ENCODE measurements at places on chromosomes 7 and 10.

DNA sequence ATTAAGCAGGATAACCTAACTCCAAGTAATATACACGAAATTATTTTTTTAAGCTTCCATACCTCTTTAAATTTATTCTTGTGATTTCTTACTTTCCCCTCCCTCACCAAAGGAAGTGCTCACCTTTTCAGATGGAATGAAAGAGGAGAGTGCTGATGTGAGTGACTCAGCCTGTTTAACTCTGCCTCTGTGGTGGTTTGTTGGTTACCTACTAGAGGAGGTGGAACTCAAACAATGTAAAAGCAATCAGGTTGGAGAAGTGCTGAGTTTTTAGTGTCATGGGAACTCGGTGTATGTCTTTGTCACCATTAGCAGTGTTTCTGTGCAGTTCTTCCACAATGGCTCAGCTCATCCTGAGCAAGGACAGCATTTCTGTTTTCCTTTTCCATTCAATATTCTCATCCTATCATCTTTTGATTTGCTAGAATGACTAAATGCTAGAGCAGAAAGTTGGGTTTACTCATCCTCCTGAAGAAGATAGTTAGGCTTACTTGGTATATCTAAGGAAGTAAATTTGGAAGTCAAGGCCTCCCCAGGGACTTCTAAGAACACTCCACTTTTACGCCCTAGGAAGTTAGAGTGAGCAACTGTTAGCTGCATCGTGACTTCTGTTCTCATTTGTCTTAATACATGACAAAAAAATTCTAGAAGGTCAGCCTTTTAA is 6.0 kb downstream of the ADD3 start:
- no peak for DNase-seq

DNA sequence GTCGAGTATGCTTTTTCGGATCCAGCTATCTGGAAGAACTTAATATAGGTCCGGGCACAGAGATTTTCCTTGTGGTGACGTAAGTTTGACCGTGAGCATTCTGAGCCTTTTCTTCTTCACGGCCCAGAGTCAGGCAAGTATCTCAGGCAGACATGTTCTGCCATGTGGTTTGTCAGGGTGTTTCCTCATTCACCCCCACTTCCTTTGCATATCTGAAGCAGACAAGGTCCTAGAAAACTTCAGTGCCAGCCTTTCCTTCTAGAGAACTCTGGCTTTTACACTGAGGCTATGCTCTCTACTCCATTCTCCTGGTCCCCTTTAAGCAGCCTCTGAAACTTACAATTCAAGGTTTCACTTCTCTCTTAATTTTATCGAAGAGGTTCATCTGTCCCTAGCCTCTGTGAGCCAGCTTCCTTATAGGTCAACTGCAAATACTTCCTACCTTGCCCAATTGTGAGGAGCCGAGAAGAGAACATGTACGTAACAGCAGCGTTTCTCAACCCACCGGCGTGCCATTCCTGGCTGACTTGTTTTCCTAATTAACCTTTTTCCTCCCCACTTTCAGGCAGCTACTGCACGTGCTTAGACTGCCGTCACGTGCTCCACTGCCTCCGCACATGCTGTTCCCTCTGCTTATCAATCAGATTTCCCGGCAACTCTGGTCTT is 47.3 kb downstream of the CDCA7L start:
- peak; percentile 34 for DNase-seq

GRCh38 chr7:139648391-139648861 is 124.9 kb downstream of the CLEC2L start:
- no peak for DNase-seq

- no peak for DNase-seq
Measured at GRCh38 chr10:127203067-127203466, 6.7 kb upstream of the INSYN2A start.

- DNase-seq = no peak
Measured at GRCh38 chr10:69838853-69839252, 37.1 kb downstream of the COL13A1 start.

DNA sequence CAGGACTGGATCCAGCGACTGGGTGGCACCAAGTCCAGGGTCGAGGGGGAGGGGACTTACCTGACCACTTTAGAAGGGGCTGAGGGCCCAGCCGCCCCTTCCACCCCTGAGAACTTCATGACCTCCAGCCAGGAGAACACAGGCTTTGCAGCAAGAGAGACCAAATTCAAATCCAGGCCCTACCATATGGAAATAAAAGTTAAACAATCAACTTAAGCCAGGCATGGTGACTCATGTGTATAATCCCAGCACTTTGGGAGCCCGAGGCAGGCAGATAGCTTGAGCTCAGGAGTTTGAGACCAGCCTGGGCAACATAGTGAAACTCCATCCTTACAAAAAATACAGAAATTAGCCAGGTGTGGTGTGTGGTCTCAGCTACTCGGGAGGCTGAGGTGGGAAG is 61.9 kb downstream of the COL13A1 start:
- DNase-seq = no peak

GRCh38 chr7:135755351-135755753 is 6.7 kb upstream of the FAM180A start:
- no peak for DNase-seq

- no peak for DNase-seq
Measured at GRCh38 chr7:158020706-158021095, 566.9 kb downstream of the PTPRN2 start.

DNA sequence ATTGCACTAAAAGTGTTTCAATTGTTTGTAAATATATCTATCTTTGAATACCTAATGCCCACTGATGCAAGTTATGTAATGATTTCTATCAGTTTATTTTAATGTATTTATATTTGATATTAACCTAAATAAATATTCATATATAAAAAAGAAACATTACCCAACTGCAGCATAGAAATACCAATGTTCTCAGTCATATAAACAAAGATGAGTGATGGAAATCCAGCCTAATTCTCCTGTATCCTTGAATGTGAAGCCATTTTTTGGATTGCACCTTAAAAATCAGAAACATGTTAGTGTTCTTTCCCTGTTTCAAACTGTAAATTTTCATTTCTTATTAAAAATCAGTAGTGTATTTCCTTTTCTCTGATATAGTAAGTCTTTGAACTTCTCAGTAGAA is 305.8 kb upstream of the GNAI1 start:
- DNase-seq = no peak

DNA sequence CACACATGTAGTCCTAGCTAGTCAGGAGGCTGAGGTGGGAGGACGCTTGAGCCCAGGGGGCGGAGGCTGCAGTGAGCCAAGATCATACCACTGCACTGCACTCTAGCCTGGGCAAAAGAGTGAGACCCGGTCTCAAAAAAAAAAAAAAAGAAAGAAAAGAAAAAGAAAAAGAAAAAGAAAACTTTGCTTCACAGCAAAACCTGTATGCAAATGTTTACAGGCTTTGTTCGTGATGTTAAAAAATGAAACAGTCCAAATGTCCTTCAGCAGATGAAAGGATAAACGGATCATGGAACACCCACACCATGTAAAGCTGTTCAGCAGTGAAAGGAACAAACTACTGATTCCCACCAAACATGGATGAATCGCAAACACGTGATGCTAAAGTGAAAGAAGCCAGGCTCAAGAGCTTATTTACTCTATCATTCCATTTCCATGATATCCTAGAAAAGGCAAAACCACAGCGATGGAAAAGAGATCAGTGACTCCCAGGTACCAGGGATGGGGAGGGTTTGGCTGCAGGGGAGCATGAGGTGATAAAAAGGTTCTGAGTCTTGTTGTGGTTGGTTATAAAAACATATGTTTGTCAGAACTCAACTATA is 15.1 kb downstream of the LRRC20 start:
- DNase-seq = no peak

DNA sequence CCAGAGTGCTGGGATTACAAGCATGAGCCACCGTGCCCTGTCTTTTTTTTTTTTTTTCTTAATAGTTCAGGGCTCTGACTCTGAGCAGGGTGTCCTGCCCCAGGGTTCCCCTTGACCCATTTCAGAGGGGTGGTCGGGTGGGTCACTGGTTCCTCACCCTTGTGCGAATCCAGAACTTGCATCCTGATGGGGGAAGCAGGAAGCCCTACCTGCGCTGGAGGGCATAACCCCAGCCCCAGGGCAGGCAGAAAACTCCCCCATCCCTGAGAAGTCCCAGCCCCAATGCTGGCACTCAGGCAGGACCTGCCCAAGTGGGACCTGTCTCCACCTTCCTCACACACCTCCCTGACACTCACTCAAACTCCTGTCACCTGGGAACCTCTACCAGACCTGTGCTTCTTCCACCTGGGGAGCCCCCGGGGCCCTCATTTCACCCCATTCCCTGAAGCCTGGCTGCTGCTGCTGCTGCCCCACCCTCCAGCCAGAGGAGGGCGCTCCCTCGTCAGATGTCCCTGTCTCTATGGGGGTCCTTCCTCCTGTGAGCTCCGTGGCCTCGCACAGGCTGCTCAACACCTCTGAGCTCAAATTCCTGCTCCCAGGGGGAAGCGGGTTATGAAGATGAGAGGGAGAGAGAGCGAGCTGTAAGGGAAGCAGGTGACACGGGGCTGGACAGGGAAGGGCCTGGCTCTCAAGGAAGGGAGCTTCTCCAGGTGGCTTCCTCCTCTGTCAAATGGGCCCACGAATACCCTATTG is 15.1 kb upstream of the ZNF273 start:
- DNase-seq = no peak

DNA sequence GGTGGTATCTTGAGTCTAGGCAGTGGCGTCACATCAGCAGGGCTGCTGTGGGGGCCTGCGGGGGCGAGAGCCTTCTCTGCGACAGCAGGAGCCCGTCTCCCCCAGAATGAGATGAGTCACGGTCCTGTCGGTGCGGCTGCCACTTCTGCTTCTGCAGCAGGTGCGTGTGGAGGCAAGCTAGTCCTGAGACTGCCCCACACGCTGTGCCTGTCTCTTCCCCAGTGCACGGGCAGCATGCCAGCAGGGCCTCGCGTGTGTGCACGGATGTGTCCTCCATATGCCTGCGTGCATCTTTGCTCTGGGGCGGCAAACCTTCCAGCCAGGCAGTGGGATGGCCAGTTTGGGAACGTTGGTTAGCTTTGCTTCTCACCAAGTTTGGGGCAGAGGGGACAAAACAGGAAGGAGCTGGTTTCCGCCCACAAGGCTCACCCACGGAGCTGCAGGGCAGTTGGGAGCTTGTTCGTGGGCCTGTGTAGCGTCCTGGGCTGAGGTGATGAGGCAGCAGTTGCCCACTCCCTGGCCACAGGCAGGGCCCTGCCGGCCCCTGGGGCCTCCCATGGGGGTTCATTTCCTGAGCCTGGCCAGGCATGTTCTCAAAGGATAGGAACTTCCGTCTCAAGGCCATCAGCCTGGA is 60.8 kb upstream of the PPIF start:
- DNase-seq = no peak

DNA sequence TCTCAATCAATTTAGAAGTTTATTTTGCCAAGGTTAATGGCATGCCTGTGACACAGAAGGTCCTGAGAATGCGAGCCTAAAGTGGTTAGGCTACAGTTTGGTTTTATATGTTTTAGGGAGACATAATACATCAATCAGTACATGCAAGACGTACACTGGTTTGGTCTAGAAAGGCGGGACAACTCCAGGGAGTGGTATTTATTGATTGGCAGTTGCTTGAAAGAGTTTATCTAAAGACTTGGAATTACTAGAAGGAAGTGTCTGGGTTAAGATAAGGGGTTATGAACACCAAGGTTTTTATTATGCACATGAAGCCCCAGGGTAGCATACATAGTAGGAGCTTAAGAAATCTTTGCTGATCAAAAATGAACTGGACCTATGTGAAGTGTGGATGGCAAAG is 21.5 kb downstream of the NPVF start:
- DNase-seq = no peak

- DNase-seq = no peak
Measured at GRCh38 chr7:99392659-99393354, 15.6 kb downstream of the PDAP1 start.

- DNase-seq = no peak
Measured at GRCh38 chr10:32891261-32891660, 66.8 kb downstream of the ITGB1 start.

- DNase-seq = no peak
Measured at GRCh38 chr7:96792115-96792514, 82.5 kb upstream of the SEM1 start.

DNA sequence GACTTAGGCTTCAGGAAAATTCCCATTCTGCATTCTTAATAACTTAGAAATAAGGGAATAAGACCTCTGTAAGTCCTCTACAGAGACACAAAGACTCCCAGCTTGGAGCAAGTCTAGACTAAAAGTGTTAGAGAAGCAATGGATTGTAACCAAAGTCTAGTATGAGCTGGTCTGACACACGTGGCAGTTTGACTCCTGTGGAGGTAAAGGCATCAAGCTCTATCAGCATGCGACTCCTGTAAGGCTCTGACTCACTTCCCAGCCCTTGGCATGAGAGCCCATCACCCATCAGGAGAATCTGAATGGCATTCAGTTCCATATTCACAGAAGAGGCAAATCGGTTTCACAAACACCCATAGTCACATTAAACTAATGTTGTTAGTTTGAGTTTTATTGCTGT is 4.4 kb upstream of the VSTM4 start:
- no peak for DNase-seq

- no peak for DNase-seq
Measured at GRCh38 chr7:46244757-46245156, 323.7 kb upstream of the IGFBP3 start.

DNA sequence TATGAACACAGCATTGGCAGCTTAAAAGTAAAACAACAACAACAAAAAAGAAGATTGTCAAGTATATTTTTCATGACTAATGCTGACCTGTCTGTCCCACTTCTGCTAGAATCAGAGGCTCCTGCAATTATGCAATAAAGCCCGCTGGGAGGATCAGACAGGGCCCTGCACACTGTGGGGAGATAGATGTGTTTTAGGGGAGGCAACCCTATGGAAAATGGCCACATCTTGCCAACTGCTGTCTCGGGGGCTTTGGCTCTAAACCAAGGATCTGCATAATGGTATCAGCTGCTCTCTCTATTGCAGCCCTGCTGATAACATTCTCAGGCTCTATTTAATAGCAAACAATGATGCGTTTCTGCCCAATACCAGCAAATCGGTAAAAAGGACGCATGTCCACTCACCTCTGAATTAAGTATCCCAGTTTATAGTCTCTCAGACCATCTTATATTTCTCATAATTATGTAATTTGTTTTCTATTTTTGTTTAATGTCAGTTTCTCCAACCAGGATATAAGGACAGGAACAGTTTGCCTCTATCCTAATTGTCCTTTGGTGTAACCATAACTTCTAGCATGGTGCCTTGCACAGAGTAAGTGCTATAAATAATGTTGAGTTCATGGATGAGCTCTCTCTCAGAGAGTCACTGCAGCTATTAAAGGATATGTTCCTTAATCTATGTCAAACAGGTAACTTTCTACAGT is 15.3 kb upstream of the PRKAR2B start:
- no peak for DNase-seq

GRCh38 chr10:129096065-129096984 is 370.7 kb upstream of the MGMT start:
- no peak for DNase-seq

DNA sequence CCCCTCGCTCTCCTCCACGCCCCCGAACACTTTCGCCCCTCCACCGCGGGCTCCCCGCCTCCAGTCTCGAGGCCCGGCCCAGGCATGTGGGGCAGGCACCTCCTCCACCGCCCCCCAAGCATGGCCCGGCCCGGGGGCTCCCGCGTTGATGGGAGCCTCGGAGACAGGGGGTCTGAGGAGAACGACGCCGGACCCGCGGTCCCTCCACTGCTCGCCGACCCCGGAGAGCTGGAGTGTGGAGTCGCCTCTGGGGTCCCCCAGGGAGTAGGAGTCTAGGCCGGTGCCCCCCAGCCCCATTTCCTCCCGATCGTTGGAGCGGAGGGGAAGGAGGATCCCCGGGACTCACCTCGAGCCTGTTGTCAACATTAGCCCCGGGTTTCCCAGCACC is 206 bp downstream of the UPF2 start:
- no peak for DNase-seq

- DNase-seq = no peak
Measured at GRCh38 chr7:78041423-78041822, 242.8 kb downstream of the PHTF2 start.

GRCh38 chr7:79936281-79936983 is 198.2 kb upstream of the GNAI1 start:
- DNase-seq = no peak
